ENCODE measurements at places on chromosomes 16 and 17.

GRCh38 chr17:81898029-81898866, 3.8 kb upstream of the NPB start:
- no peak for DNase-seq

DNA sequence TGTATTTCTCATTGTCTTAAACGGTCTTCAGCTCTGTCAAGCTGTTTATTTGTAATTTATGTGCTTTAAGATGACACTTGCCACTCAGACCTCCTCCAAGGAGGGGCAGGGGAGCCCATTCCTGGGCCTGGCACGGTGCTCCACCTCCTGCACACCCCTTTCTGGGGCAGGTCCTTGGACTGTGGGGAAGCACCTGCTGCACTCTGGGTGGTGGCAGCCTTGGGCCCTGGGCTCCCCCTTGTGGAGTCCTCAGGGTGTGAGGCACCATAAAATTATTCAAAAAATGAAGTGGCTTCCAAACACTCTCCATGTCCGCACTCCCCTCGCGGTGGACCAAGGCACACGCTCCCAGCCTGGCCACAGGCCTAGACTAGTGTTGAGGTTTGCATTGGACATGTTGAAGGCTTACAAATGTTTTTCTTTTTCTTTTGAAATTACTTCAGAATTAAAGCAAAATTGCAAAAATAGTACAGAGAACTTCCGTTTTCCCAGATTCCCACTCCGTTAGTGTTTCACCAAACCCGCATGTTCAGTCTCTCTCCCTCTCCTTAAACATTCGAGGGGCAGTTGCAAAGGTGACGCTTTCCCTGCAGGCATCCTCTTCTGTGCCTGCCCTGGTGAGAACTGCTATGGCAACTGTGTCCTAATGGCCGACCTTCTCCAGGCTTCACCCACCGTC, 32.4 kb downstream of the FOXK2 start:
- peak; percentile 77 for DNase-seq

- DNase-seq = no peak
Observed at GRCh38 chr16:56858374-56858773, 6.6 kb upstream of the SLC12A3 start.

GRCh38 chr17:28327709-28328108, 7.6 kb downstream of the IFT20 start:
- DNase-seq = no peak

DNA sequence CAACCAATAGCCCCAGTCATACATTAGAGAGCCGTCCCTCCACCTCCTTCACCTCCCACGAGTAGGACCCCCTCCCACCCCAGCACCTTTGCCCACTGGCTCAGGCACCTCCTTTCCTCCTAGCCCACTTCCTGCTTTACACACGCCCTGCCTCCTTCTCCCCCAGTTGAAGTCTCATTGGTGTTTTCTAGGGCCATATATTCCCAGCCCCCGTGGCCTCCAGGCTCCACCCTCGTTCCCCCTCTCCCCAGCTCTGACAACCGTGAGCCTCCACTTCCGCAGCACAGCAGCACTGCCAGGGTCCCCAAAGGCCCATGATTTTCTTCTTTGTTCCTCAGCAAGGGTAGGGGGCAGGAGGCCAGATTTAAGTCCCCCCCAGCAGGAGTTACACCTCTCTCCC, 340.3 kb upstream of the TNRC6C start:
- no peak for DNase-seq

- no peak for DNase-seq
Observed at GRCh38 chr16:23514381-23515152, 4.3 kb upstream of the GGA2 start.

DNA sequence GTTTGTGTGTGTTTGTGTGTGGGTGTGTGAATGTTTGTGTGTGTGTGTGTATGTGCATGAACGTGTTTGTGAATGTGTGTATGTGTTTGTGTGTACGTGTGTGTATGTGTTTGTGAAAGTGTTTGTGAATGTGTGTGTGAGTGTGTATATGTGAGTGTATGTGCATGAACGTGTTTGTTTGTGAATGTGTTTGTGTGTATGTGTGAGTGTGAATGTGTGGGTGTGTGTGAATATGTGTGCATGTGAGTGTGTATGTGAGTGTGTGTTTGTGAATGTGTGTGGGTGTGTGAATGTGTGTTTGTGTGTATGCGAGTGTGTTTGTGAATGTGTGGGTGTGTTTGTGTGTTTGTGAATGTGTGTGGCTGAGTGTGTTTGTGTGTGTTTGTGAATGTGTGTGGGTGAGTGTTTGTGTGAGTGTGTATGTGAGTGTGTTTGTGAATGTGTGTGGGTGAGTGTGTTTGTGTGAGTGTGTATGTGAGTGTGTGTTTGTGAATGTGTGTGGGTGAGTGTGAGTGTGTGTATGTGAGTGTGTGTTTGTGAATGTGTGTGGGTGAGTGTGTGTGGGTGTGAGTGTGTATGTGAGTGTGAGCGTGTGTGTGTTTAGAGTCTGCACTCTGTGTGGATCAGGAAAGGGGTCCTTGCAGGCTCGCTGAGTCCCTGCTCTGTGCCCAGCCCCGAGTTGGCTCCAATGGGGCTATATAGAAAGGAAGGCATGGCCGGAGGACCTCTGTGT, 890 bp upstream of the CD300A start:
- DNase-seq = no peak

DNA sequence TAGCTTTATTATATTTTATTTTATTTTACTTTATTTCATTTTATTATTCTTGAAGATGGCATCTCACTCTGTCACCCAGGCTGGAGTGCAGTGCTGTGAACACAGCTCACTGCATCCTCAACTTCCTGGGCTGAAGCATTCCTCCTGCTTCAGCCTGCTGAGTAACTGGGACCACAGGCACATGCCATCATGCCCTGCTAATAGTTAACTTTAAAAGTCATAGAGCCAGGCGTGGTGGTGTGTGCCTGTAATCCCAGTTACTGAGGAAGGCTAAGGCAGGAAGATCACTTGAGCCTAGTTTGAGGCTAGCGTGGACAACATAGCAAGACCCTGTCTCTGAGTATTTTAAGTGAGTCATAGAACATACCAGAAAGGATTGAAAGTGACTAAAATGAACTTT, 38.7 kb downstream of the ESRP2 start:
- DNase-seq = no peak
